GM19239 (cell line): ENCODE measurements at places on chromosomes 4 and X.

- no peak for DNase-seq
These were observed 862 bp upstream of the INPP4B start for GRCh38 chr4:142846729-142847596.

- DNase-seq: no peak
These were observed 150.8 kb upstream of the CXCL13 start for GRCh38 chr4:77454858-77455257.

- no peak for DNase-seq
These were observed 205.6 kb upstream of the S100G start for GRCh38 chrX:16444353-16444752.

DNA sequence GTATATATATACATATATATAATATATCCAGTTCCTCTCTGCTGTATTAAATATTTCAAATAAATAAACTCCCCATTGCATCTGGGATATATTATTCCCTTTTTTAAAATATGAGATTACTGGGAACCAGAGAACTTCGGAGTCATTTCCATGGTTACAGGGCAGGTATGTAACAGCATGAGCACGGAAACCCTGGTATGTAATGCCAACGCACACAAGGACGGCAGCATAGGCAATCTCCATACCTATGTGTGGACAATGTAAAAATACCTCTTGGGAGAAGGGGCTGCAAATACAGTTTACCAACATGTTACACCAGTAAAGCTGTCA, 62.8 kb downstream of the NUDT10 start:
- no peak for DNase-seq

GRCh38 chr4:77010841-77011354, 61.3 kb downstream of the SEPTIN11 start:
- DNase-seq: no peak

- no peak for DNase-seq
These were observed 47.8 kb downstream of the CLCN3 start for GRCh38 chr4:169668069-169668721.
